ENCODE measurements at places on chromosomes 1 and 21. TPM values are rescaled to one million over a fixed set of nuclear protein-coding genes. Genes with fewer than 3 reads are reported as not detected.
A peak's percentile ranks its signal among the peaks of the same experiment; 100 is the strongest.

DNA sequence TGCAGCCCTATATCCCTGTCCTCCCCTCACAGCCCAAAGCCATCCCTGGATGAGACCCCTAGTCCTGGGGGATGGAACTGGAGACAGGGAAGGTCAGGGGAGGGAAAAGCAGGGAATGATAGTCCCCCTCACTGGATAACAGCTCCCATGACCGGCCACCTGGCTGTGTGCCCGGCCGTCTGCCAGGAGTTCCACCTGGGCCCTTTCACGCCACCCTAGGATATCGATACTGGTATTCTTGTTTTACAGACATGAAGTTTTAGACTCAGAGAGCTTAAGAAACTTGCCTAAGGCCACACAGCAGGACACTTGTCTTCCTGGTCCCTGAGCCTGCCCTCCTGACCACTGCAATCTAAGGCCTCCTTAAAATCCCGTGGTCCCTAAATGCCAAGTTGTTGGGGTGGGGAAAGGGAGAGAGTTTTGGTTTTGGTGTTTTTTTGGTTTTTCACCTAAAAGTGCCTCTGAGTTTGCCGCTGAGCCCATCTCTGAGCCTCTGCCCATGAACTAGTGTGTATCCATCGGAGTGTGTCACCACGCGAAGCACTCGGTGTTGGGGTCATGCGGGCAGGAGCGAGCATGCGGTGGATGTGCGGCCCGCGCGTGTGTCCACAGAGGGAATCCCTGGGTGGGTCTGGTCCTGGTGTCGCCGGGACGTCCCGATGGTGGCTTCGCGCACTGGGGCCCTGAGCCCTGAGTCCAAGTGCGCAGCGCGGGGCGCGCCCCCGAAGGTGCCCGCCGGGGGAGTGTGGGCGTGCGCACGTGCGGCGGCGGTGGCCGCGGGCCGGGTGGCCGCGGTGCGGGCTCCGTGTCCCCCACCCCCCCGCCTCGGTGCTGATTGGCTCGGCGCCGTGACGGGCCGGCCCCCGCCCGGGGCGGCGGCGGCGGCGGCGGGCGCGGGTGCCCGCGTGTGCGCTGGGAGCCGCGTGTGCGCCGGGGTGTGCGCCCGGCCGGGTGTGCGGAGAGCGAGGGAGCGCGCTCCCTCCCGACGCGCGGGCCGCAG, at the start of gene EPHA8:
EPHA8 (plus strand) TSS at position 906 of the 1,000 bp plus-strand sequence. CDS start 147 bp downstream, outside the sequence.
- no peak for DNase-seq

- DNase-seq, result no peak
Measured at GRCh38 chr1:10007169-10007568, 10.1 kb downstream of the RBP7 start.

DNA sequence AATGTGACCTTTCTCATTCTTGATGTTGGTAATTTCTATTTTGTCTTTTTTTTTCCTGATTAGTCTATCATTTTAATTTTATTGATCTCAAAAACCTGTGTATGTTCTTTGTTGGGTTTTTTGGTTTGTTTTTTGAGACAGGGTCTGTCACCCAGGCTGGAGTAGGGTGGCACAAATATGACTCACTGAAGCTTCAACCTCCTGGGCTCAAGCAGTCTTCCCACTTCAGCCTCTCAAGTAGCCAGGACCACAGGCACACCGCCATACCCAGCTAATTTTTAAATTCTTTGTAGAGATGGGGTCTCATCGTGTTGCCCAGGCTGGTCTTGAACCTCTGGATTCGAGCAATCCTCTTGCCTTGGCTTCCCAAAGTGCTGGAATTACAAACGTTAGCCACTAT, 145.2 kb downstream of the PIK3R3 start:
- no peak for DNase-seq

GRCh38 chr1:206693592-206693991, 8.9 kb downstream of the MAPKAPK2 start:
- DNase-seq, result no peak

DNA sequence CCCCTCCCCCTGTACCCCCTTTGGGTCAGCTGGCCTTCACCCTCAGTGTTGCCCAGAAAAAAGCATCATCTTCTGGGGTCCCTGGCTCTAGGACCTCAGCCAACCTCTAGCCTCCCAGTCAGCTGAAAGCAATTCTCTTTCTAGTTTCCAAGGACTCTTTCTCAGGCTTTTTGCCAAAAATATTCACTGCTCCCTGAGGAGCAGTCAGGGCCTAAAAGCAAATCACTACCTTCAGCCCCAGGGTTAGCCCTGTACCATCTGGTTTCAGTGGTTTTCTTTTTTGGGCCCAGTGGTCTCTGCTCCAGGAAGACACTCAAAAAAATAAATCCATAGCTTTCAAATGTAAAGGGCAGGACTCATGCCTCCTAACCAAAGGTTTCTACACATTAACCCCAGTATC, 3.1 kb upstream of the LMOD1 start:
- DNase-seq, result no peak

GRCh38 chr1:59903141-59903754, 23.3 kb downstream of the CYP2J2 start:
- DNase-seq, result peak; percentile 43

- DNase-seq, result no peak
Measured at GRCh38 chr1:69271587-69272125, 296.1 kb upstream of the LRRC7 start.

The NR5A2 gene
- 16.4 TPM for polyA plus RNA-seq

All from hepatocyte (in vitro differentiated cells).